Activated CD4-positive, alpha-beta T cell treated with anti-CD3 and anti-CD28 coated beads, Interleukin-2, amount 50 U/mL, for 24 hours (primary cell): ENCODE measurements at places on chromosomes 5 and 9.

GRCh38 chr5:147835386-147835798 lies 3.9 kb upstream of the SPINK1 start:
- DNase-seq = no peak

GRCh38 chr5:122175852-122176251 lies 46.5 kb downstream of the ZNF474 start:
- no peak for DNase-seq

DNA sequence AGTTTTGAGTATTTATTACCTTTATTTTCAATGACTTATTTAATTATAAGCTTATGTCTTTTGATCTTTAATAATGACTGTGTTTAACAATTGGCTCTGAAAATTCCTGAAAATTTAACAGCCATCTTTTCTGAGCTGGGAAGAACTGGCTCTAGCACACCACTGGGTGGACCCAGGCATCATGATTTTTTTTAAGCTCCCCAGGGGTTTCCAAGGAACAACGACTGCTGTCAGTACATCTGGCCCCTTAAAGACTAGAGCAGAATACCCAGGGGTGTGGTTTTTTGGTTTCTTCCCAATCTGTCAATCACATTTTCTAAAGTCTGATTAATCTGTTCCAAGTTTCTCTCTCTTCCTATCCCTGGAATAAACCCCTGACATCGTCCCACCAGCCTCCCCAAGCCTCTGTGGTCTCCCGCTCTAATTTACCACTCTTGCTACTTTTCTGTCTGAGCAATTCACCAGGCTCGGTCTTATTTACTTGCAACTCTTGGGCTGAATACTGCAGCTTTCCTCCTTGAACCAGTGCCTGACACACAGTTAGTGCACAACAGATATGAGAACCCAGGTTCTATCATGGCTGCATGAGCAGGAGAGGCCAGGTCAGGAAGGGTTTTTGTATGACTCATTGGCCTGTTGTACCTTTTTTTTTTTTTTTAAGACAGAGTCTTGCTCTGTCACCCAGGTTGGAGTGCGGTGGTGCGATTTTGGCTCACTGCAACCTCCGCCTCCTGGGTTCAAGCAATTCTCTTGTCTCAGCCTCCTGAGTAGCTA lies 321.9 kb downstream of the ZSWIM6 start:
- DNase-seq = no peak

GRCh38 chr5:135203593-135204036 lies 169.6 kb upstream of the PITX1 start:
- DNase-seq = no peak

GRCh38 chr5:17918373-17919104 lies 284.3 kb downstream of the TAF11L14 start:
- DNase-seq = no peak
